Psoas muscle (tissue), 8 donors: ENCODE measurements at places on chromosomes 2 and 18. TPM values are rescaled to one million over a fixed set of nuclear protein-coding genes. Genes with fewer than 3 reads are reported as not detected.

Gene PSMG2
- total RNA-seq, result 32.9 TPM

Gene REG3A
- not detected for total RNA-seq

DNA sequence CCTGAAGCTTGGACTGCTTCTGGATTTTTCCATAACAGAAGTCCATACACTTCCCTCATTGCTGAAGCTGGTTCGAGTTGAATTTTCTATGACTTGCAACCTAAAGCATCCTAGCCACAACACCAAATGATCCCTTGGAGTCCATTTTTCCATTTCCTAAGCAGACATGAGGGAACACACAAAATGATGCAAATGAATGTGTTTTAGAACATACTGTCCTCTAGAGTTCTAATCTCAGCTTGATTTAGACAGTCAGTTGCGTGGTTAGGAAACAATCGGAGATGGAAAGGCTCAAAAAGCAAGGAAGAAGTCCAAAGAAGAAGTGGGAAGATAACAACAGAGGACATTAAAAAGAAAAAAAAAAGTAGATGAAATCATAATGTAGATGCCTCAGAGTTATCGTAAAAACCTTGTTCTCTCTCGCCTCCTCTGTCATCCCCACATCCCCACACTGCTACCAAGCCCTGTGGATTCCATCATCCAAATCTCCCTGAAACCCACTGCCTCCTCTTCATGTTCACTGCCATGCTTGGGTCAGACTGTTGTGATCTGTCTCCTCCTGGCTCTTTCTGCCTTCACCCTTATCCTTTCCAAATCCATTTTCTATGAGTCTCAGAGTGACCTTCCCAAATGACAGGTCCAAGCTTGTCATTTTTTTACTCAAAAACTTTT lies 58.4 kb downstream of the TMEM247 start:
- no peaks in the 10 kb centered on the region for H3K36me3 ChIP-seq
- no peak overlapping the region for H3K4me3 ChIP-seq
- H3K27me3 ChIP-seq, result no peaks in the 10 kb centered on the region
- peaks cover 18% of the 10 kb centered on the region for H3K4me1 ChIP-seq
- no peak overlapping the region for H3K27ac ChIP-seq

DNA sequence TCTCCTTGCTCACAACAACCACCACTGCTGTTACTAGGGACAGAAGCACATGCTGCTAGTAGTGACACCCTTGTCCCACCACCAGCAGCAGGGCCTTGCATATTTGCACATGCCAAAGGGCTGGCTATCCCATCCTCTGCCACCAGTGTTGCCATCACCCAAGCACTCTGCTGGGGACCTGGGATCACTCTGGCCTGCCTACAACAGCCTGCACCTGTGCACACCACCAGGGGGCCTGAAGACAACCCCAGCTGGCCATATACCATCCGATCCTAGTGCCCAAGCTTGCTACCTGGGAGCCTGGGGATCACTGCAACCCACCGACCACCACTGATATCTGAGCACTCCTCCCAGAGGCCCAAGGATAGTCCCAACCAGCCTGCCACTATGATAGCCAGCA lies 99.9 kb upstream of the FANCL start:
- H3K4me1 ChIP-seq, result no peaks in the 10 kb centered on the region
- H3K27ac ChIP-seq, result no peak overlapping the region
- no peaks in the 10 kb centered on the region for H3K27me3 ChIP-seq
- H3K4me3 ChIP-seq, result no peak overlapping the region

- no peaks in the 10 kb centered on the region for H3K36me3 ChIP-seq
- no peaks in the 10 kb centered on the region for H3K27me3 ChIP-seq
- H3K27ac ChIP-seq, result no peak overlapping the region
- DNase-seq, result no peak
Measured at GRCh38 chr2:199018826-199019225, 438.9 kb downstream of the SATB2 start.

- no peaks in the 10 kb centered on the region for H3K27me3 ChIP-seq
- H3K4me1 ChIP-seq, result no peaks in the 10 kb centered on the region
- no peak overlapping the region for H3K27ac ChIP-seq
- no peak overlapping the region for H3K4me3 ChIP-seq
- DNase-seq, result no peak
Measured at GRCh38 chr2:113974727-113975126, 84.8 kb downstream of the ACTR3 start.

DNA sequence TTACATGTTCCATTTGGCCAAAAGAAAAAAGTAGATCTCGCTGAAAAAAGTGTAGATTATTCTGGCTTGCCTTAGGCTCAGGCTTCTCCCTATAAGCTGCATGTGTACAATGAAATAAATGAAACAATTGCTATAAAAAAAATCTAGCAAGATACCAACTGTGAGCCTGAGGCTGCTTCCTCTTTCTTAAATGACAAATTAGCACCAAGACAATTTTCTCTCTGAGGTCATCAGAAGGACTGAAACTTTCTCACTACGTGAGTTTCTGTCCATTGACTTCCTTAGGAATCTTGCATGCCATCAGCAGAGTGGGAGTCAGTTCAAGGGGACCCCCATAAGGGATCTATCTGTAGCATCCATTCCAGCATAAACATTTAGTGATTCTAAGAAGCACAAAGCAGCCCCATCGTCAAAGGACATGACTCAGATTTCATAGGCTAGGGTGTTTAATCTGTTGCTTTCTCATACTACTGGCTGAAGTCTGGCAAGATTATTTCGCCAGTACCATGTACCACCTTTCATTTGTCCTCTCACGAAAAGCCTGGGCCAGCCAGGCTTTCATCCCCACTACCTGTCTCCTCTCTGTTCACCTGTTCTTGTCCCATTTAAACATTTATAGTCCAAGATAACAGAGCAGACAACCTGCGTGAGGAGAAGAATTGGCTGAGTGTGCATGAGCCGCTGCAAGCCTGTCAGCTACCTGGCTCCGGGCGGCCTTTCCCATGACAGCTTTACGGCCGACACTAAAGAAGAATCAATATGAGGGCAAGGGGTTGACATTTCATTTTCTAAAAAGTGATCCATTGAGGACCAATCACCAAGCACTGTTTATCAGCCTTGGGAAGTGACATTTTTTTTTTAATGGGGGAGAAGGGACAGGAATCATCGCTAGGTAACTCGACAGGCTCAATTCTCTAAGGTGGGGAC lies 120.0 kb downstream of the EPHA4 start:
- no peak for DNase-seq
- H3K36me3 ChIP-seq, result peaks cover 14% of the 10 kb centered on the region
- H3K27ac ChIP-seq, result no peak overlapping the region
- H3K4me1 ChIP-seq, result no peaks in the 10 kb centered on the region
- no peak overlapping the region for H3K4me3 ChIP-seq

DNA sequence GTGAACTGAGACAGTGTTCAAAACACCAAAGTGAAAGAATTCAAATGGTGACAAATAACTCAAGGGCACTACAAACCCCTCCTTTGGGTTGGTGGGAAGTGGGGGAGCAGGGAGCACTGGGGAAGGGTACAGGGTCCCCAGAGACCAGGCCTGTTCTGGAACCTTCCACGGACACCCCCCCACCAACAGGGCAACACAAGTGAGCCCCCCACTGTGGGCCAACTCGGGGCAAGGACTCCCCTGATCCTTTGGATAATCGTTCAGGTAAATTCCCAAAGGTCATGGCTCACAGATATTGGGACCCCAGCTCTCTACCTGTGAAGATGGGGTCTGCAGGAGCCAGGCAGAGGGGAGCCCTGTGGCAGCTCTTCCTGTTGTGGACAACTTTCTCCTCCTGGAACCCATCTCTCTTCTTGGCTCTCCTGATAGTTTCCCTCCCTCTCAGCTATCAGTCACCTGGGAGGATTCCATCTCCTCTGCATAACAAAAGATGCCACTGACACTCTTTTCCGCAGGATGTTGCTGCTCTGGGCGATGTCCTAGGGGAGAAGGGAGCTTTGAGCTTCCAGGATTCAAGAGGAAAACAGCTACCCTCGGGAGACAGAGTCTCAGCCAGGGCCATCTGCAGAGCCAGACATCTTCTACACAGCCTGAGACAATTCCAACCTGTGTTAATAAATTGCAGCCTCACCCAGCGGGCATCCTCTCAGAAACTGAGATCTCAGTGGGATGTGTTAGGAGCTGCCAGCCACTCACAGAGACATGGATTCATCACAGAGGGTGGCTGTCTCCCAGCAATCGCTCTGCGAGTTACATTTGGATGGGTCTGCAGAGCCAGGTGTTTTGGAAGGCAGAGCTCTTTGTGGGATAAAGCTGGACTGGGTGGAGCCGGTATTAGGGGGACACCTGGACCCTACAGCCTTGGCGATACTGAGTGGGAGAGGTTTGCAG lies 35.4 kb downstream of the MBP start:
- peaks cover 47% of the 10 kb centered on the region for H3K4me1 ChIP-seq
- H3K36me3 ChIP-seq, result no peaks in the 10 kb centered on the region
- H3K27me3 ChIP-seq, result no peaks in the 10 kb centered on the region
- no peak for DNase-seq
